ENCODE measurements at places on chromosomes 4 and X.

DNA sequence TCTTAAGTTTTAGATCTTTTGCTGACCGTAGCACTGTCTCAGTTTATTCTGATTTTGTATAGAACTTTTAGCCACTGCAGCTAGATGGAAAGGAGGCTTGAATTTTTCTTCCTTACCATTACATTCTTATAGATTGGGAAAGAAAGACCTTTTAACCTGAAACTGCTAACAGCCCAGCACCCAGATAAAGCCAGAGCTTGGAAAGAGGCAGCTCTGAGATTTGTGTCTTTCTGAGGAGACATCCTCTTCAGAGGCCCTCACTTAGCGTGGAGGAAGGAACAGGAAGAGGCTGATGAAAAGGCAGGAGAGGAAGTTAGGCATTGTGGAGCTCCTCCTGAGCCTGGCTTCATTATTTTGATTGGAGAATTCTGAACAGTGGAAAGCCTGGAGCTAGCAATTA lies 35.1 kb downstream of the ATG4A start:
- no peak for DNase-seq

DNA sequence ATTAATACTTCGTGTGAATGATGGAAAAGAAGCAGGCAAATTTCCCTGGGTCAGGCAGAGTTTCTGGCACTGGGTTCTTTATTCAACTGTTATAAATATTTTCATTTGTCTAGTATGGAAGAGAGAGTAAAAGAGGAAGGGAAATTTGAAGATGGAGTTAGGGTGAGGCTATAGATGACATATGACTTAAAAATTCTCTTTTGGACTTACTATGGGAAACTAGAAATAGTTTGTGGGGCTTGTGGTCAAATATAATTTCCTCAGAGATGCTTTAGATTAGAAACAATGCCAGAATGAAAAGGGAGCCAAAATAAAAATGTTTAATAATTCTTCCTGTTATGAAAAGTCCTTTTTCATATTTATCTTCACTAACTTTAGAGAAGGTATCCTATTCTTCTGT lies 103.2 kb downstream of the GC start:
- DNase-seq, result no peak

- DNase-seq, result no peak
These were observed 32.0 kb downstream of the FAM53A start for GRCh38 chr4:1652088-1652487.

- no peak for DNase-seq
These were observed 56.3 kb downstream of the CCDC149 start for GRCh38 chr4:24856586-24856985.

GRCh38 chrX:132834741-132835140 lies 123.7 kb downstream of the HS6ST2 start:
- DNase-seq, result no peak

DNA sequence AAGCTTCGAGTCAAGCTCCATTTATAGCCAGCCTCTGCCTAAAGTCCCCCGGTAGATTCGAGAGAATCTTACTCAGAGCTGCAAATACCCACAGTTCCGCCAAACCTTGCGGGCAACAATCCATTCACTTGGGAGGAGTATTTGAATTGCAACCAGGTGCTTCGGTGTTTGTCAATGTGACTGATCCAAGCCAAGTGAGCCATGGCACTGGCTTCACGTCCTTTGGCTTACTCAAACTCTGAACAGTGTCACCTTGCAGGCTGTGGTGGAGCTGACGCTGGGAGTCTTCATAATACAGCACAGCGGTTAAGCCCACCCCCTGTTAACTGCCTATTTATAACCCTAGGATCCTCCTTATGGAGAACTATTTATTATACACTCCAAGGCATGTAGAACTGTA lies 11.2 kb downstream of the CD40LG start:
- DNase-seq, result no peak

DNA sequence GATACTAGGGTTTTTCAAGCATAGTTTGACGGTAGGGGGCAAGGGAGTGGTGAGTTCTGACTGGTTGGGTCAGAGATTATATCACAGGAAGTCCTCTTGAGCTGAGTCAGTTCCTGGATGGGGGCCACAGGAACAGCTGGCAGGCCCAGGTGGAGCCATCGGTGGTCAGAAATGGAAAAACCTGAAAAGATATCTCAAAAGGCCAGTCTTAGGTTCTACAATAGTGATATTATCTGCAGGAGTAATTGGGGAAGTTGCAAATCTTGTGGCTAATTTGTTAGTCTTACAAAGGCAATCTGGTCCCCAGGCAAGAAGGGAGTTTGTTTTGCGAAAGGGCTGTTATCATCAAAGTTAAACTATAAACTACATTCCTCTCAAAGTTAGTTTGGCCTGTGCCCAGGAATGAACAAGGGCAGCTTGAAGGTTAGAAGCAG lies 159.3 kb downstream of the PTCHD1 start:
- no peak for DNase-seq

- no peak for DNase-seq
These were observed 12.7 kb downstream of the DCAF16 start for GRCh38 chr4:17797808-17798207.

GRCh38 chrX:102067966-102068723 lies 57.3 kb upstream of the TCEAL2 start:
- no peak for DNase-seq

DNA sequence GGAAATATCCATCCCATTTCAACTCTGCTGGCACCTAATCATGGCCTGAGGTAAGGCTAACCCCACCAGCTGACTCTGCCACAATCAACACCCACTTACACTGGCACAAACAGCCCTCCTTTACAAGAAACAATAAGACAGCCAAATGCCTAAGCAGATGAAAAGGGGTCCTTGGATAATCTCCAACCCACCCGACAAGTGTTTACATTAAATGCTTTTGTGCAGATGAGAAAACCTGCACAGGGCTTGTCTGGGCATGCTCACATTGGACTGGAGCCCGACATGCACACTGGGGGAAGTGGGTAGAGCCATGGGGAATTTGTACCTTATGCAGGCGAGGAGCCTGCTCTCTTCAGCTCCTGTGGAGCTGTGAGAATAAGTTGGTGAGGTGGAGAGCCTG lies 138.9 kb upstream of the ITM2A start:
- DNase-seq, result no peak

DNA sequence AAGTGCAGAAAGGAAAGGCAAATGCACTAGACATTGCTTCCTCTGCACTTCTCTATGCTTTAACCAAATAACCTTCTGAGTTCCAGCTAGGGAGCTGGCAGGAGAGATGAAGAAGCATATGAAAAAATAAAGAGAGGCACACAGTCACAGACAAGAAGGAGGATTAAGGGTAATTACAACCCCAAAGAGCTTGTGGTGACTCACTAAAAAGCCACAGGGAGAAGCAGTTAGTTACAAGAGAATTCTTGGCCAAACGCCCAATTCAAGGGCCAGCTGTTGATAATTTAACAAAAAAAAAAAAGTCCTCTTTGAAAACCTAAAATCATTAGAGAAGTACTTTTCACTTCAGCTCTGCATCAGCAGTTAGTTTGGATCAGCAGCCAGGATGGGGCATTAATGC lies 478.0 kb downstream of the KCNIP4 start:
- DNase-seq, result no peak

GRCh38 chrX:41781500-41781899 lies 57.5 kb downstream of the GPR82 start:
- no peak for DNase-seq

DNA sequence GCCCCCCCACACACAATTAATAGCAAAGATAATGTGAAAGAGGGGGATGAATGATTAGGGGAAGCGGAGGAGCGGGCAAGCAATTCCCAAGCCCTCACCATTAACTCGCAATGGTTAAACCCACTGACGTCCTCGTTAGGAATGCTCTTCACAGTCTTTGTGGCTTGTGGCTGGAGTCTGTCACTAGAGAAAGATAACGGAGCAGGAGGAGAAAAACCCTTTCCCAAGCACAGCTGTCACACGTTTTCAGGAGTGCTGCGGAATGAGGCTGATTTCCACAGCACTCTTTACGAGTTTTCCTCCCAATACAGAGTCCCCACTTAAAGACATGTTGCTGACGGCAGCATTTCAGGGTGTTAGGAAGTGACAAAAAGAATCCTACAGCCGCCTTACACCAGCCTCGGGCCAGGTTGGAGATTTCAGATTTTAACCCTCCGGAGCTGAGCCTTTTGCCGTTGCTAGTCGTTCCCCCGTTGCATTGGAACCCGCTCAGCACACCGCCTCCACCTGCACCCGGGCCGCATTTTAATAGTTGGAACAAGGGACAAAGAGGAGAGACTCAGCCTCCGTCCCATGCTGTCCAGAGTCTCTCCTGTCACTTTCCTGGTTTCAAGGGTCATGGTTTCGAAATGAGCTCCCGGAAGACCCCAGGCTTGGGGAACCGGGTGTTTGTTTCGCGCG lies 92.2 kb downstream of the GEMIN8 start:
- no peak for DNase-seq

DNA sequence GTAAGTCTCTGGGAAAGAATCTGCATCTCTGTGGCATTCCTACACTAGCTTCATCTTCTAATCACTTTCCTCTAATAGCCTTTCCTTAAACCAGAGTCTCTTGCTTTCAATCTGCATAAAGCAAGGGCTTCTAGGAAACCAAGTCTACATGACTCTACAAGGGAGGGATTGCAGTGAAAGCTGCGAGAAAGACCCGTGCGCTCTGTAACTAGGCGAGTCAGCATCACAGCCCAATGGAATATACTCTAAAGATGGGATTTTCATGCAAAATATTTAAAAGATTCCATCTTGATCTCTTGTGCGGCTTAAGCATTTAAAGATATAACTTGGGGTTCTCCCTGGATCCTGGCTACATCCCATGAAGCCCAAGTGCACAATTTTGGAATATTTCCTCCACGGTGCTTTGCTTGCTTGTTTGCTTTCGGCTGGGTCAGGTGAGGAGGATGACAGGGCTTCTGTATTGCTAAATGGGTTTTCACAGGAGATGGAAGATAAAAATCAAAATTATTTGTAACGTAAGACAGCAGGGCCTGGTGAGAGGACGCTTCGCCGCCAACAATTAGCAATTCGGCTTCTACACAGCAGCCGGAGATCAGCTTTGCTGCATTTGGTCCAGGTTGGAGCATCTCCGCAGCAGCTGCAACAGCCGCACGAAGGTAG lies 687 bp upstream of the GRIA2 start:
- no peak for DNase-seq

- no peak for DNase-seq
These were observed 466.8 kb upstream of the FAM241A start for GRCh38 chr4:111678479-111678878.
